ENCODE measurements at places on chromosomes 12 and 14.

DNA sequence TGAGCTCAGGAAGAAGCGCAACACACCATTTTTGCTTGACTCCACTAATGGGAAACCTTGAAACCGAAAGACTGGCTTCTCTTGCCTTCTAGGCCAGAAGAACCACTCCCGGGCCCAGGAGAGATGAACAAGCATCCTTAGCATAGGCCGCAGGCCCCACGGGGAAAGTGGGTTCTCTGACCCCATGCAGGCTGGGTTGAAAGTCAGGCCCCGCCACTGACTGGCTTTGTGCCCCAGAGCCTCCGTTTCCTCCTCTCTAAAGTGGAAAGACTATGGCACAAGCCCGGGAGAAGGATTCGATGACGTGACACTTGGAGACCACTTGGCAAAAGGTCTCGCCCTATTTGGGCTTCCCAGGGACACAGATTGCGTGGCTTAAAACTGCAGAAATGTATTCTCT, 9.9 kb upstream of the FZD10 start:
- no peak for DNase-seq

DNA sequence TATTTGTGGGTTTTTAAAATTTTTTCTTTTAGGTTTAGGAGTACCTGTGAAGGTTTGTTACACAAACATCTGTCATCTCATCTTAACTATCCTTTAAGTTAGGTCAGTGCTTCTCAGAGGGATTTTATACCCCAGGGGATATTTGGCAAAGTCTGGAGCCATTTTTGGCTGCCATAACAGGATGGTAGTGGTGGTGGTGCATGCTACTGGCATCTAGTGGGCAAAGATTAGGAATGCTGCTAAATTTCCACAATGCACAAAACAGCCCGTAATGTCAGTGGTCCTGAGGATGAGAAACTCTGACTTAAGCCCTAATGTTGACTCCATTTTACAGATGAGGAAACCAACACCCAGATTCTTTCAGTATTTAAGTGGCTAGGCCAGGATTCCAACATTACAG, 85.2 kb upstream of the MYF6 start:
- no peak for DNase-seq

GRCh38 chr12:13186302-13186701, 10.2 kb upstream of the EMP1 start:
- no peak for DNase-seq

DNA sequence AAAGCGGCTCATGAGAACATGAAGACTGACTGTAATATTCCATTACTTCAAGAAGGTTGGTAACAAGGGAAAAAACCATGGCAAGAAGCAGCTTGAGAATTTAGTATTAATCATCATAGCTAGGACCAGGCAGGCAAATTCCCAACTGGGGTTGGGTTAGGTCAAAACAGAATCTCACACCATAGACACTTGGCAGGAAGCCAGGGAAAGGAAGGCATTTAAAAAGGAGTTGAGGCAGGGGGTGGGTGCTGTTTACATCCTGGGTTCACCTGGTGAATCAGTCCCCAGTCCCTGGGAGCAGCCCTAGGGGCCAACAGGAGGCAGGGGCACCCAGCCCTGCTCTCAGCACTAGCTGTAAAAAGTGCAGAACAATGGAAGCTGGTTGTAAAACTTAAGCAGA, 108.6 kb downstream of the EGLN3 start:
- no peak for DNase-seq

DNA sequence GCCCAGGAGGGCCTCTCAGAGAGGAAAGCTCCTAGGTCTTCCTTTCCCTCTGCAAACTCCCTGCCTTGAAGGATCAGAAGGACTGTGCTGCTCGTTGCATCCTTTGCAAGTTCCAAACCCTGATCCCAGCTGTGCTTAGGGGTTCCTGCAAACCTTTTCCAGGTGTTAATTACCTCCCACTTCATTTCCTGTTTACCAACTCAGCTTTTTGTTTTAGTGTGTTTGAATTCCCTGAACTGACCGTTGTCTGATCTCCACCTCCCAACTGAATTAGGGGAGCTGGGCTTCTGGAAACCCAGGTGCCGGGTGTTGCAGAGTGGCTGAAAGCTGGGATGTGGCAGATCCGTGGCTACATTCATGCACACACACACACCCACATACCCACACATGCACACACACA, 20.6 kb upstream of the BDKRB1 start:
- DNase-seq, result no peak

- no peak for DNase-seq
Measured at GRCh38 chr12:113425960-113426453, 3.8 kb downstream of the SDSL start.

GRCh38 chr14:70934084-70934483, 26.8 kb downstream of the PCNX1 start:
- DNase-seq, result no peak

- no peak for DNase-seq
Measured at GRCh38 chr14:21033133-21033698, 1.4 kb downstream of the RNASE13 start.

GRCh38 chr12:46770501-46771183, 55.2 kb downstream of the SLC38A4 start:
- no peak for DNase-seq

DNA sequence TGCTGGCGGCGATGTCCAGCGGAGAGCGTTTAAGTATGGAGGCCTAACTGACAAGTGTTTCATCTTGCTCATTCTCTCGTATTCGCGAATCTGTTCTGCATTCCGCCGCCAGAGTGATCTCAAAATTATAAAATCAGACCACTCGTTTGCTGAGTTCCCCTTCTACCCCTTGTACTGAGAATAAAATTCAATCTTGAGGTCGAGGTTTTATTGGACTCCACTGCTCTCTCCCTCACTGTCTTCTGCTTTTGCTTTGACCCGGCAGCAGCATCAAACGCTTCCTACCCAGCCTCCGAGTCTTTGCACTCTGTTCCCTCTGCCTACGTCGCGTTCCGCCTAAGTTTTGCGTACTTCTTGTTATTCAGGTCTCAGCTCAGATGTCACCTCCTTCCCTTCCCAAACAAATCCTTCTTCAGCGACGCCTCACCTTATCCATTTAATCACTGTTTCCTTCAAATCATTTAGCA, 462 bp downstream of the KNTC1 start:
- peak; percentile 29 for DNase-seq

GRCh38 chr14:76719666-76720065, 41.6 kb upstream of the VASH1 start:
- no peak for DNase-seq

DNA sequence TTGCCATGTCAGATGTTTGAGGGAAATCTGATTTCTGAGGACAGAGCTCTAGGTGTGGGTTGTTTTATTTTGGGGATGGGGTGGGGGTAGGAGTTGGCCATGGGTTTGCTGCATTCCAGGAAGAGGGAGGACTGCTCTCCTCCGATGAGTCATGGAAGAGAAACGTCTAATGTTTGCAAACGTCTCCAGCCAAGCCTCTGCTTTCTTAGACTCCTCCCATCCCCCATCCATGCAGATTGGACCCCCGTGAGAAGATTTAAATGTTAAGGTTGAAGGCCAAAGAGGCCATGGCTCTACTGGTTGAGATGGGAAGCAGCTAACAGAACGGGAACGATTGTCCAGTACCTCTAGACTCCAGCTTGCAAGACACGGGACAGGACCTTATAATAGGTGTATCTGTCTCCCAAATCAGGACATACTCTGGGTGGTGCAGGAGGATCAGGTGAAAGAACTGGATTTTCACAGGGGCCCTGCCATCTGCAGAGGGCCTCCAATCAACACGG, 11.4 kb upstream of the ATP2A2 start:
- no peak for DNase-seq

GRCh38 chr14:83416476-83416875, 1882.8 kb upstream of the SEL1L start:
- DNase-seq, result no peak

GRCh38 chr14:57692671-57693070, 173.2 kb downstream of the SLC35F4 start:
- peak; percentile 34 for DNase-seq

DNA sequence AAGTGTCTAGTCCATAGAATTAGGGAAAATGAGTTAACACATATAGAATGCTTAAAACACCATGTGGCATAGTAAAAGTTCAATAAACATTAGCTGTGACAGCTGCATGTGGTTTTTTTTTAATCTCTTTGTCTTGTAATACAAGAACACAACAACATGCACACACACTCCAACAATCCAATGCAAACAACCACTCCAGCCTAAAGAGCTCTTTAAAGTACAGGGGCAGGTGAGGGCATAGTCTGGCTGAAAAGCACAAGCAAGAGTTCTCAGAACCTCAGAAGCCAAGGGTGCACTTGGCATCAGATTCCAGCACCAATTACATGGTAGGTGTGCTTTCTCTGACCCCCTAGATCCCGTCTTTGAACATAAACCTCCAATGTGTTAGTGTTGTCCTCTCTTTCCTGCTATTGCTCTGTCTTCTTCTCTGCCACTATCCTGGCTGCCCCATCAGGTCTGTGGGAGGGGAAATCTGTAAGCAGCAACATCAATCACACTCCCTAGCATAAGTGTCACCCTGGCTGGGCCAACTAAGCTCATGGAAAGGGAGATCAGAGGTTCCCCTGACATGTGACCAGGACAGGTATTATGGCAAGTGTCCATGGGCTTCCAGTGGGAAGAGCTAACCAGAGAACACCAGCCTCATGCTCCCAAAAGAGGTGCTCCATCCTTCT, 91.0 kb downstream of the SLC8A3 start:
- no peak for DNase-seq

DNA sequence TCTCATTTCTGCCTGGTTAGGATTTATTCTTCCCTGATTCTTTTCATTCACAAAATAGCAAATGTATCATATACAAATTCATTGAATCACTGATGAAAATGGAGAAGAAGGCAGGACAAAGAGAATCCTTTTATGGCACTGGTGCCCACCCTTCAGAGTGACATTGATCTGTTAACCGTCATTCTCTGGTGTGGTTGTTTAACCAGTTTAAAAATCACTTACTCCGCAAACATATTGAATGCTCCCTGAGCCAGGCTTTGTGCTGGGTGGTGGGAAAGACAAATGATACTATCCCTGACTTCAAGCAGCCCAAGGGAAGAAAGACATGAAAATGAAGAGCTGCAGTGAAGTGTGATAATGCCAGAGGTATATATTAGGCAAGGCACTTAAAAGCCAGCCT, 187.5 kb upstream of the SLC38A2 start:
- DNase-seq, result no peak

DNA sequence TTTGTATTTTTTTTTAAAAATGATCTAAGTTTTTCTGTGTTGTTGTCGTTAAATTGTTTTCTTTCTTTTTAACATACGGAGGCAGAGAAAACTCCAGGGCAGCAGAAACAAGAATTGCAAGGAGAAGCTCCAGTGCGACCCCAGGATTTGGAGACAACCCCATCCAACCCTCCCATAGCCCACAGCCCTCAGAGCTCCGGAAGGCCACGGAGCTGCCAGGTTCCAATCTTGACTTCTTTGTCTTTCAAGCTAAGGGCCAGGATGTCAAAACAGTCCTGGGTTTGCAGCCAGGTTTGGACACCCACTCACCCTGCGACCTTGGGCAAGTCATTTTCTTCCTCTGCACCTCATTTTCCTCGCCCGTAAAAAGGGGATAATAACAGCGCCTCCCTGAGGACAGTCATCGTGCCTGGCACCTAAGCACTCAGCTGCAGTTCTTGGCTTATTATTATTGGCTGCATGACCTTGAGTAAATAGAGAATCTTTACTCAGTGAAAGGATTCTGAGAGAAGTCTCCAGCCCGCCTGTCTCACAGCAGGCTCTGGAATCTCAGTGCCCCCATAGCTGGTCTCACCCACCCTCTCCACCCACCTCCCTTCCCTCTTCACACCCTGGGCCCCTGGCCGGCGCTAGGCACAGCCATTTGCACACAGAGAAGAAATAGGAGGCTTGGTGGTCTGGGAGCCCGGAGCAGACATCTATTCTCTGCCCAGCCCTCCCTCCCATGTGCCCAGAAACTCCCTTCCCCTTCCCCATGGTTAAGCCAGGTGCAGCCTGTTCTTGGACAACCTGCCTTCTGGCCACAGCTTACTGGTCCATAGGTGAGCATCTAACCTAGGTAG, 79.4 kb upstream of the BCL11B start:
- no peak for DNase-seq

GRCh38 chr12:123532808-123533649, 490 bp downstream of the RILPL1 start:
- DNase-seq, result no peak

- DNase-seq, result no peak
Measured at GRCh38 chr12:22310275-22310674, 24.2 kb downstream of the ST8SIA1 start.

DNA sequence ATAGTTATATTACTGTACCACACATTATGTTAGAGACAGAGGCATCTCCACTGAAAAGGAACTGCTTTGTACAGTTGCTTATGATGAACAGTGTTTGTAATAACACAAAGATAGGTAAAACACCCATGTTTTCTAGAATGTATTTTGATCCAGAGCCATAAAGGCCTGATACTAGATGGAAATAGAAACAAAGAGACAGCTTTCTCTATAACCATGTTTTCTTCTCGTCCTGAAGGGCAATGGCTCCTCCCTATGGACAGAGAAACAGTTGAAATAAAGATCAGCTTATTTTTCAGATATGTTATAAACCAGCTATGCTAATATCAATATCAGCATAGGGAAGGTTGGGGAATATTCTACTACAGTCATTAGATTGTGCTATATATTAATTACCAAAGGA, 109.2 kb downstream of the ATXN7L3B start:
- DNase-seq, result peak; percentile 74

- DNase-seq, result no peak
Measured at GRCh38 chr12:31456562-31456961, 130.6 kb upstream of the SINHCAF start.

DNA sequence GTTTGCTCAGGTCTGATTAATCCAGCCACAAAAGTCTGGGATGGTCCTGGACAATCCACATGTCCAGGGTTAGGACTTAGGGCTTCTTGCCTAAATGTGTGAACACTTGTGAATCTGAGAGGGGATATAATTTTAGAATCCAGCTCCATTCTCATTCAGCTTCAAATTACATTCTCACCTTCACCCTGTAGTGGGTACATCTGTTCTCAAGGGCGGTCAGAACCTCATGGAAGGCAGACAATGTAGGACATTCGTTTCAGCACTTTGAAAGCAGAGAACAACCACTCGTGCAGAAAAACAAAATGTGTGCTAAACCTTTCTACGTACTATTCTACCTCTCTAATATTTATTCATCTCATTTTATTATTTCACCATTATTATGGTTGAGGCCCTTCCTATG, 1.2 kb downstream of the TMEM229B start:
- no peak for DNase-seq

DNA sequence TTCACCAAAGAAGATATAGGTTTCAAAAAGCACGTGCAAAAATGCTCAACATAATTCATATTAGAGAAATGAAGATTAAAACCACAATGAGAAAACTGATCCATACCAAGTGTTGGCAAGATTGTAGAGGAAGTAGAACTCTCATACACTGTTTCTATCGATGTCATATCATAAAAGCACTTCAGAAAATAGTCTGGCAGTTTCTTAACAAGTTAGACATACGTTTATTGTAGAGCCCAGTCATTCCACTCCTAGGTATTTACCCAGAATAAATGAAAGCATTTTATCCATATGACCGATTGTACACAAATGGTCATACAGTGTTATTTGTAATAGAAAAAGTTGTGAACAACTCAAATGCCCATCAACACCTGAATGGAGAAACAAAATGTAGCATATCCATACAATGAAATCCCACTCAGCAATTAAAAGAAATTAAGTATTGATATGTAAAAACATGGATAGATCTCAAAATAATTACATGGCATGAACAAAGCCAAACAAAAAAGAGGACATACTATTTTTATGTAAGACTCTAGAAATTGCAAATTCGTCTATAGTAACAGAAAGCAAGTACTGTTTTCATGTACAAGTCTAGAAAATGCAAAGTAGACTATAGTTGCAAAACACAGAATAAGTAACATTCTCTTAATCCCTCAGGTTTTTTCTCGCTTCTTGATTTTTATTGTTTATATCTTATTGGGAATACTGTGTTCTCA, 41.0 kb downstream of the USP15 start:
- no peak for DNase-seq

Measured in pons (tissue), 1 donor.